Stromal cell of bone marrow (primary cell): ENCODE measurements at places on chromosomes 1 and 21.

- no peak for DNase-seq
Measured at GRCh38 chr1:2628191-2628932, 4.5 kb downstream of the MMEL1 start.

- DNase-seq, result no peak
Measured at GRCh38 chr1:1364266-1364665, 5.9 kb upstream of the MXRA8 start.

- DNase-seq, result no peak
Measured at GRCh38 chr21:35321322-35322200, 272.5 kb upstream of the RUNX1 start.

DNA sequence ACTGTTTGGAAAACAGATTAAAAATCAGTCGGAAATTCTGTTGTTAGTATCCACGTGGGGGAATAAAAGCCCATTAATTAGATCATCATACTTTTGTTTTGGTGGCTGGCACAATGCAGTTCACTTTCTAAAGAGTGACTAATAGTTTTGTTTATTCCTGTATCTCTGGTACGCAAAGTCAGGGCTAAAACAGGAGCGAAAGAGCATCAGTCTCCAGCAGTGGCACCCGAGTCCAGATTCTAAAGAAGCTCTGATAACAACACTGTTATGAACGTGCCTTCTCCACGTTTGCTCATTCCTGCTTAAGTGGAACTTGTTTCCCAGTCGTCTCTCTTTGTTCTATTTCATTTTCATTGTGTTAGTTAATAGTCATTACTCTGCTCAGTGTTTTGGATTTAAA lies 69.6 kb downstream of the HSPA13 start:
- no peak for DNase-seq

- peak; percentile 89 for DNase-seq
Measured at GRCh38 chr1:52574594-52574993, 21.7 kb upstream of the TUT4 start.

DNA sequence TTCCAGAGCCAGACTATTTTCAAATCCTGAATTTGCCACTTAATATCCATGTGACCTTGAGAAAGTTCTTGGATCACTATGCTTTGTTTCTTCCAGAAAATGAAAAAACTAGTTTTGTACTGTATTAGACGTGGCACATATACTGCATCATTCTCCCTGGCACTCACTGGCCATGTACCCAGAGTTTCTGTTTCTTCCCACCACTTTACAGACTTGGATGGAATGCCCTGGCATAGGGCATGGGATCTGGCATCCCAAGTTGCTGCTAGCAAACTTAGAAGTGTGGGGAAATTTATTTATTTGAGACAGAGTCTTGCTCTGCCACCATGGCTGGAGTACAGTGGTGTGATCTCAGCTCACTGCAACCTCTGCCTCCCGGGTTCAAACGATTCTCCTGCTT lies 10.0 kb downstream of the KLF18 start:
- DNase-seq, result no peak

DNA sequence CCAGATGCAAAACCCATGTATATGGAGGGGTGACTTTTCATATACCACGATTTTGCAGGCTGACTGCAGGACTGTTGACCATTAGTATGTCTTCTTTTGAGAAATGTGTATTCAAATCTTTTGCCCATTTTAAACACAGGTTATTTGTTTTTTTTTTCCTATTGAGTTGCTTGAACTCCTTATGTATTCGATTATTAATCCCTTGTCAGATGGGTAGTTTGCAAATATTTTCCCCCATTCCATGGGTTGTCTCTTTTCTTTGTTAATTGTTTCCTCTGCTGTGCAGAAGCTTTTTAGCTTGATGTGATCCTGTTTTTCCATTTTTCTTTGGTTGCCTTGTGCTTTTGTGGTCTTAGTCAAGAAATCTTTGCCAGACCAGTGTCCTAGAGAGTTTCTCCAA lies 24.6 kb upstream of the KLF17 start:
- DNase-seq, result no peak

GRCh38 chr1:4488018-4488417 lies 166.4 kb upstream of the AJAP1 start:
- no peak for DNase-seq

- no peak for DNase-seq
Measured at GRCh38 chr1:77824079-77824478, 44.6 kb downstream of the MIGA1 start.
